ENCODE measurements at places on chromosomes 4 and X. TPM values are rescaled to one million over a fixed set of nuclear protein-coding genes. Genes with fewer than 3 reads are reported as not detected.
A peak's percentile ranks its signal among the peaks of the same experiment; 100 is the strongest.

GRCh38 chr4:15336410-15337167 is 91.2 kb upstream of the C1QTNF7 start:
- DNase-seq: peak; percentile 42

FAAH2 gene
- 6.9 TPM for total RNA-seq

NKAP gene
- 7.3 TPM for total RNA-seq

NPNT gene
- total RNA-seq: 0.37 TPM

TCEAL6 gene
- total RNA-seq: not detected

FGD1 gene
- 19.2 TPM for total RNA-seq
